ENCODE measurements at places on chromosomes 13 and 19.

DNA sequence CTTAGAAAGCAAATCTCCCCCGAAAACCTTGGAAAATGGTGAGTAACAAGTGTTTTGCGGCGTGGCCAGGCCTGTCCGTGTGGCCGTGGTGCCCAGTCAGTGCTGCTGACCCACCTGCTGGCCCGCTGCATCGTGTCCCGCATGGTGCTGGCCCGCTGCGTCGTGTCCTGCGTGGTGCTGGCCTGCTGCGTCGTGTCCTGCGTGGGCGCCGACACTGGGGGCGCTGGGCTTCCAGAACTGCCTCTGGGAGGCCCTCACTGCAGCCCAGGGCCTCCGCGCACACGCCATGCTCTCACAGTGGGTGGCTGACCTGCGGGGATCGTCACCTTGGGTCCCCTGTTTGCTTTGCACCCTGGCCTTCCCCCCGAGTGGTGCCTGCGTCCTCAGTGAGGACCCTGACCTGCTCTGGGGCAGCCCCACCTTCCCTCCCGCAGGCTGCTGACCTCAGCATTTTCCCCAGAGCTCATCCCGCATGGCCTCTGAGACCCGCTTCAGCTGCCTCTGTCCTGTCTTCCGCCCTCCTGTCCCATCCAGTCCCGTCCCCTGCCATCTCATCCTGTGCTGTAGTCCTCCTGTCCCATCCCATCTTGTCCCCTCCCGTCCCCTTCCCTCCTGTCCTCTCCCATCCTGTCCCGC is 10.6 kb downstream of the PLEKHJ1 start:
- no peak for DNase-seq

DNA sequence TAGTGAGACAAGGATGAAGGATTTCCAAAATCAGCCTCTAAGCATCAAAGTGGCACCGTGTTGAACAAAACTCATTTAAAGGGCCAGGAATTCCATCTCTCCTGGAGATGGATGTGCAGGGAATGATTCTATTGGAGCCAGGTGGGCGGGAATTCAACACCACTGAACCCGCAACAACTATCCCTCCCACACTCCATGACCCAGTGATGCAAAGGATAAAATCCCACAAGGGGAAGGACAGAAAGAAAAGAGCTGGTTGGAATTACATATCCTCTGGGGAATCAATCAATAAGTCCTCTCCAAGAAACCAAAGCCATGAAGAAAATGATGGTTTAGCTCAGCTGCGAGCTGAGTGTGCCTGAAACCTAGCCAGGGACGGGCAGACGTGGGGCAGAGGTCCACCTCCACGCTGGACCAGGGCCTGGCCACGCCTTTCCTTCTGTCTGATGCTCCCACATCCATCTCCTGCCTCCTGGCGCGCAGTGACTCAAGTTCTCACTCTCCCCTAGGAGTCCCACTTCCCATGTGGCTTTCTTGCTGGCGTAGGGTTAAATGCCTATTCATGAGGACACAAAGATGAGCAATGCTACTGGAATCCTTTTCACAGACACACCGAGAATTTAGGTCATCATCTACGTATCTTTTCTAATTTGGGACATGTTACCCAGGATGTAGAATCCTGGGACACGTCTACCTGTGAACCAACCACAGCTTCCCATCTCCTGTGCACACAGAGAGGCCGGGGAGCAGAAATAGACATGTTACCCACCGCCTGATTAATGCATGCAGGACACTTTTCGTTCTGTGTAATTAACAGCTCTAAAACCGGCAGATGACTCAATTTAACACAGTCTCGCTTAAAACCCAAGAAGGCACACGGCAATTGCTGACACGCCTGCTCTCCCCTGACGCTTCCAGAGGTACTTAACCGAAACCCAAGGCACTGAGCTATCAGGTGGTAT is 48.6 kb downstream of the PEPD start:
- peak; percentile 92 for DNase-seq

DNA sequence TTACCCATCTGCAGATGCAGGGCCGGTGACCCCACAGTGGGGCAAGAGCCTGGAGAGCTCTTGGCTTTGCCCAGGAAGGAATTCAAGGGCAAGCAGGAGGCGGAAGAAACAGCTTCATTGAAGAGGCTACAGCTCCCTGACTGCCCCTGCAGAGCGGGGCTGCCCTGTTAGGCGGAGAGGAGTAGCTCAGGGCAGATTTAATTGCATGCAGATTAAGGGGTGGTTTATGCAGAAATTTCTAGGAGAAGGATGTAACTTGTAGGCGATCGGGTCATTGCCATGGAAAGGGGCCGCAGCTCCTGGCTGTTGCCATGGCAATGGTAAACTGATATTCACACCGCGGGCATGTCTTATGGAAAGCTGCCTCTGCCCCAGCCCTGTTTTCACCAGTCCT is 94.1 kb downstream of the ATP11A start:
- DNase-seq: no peak

DNA sequence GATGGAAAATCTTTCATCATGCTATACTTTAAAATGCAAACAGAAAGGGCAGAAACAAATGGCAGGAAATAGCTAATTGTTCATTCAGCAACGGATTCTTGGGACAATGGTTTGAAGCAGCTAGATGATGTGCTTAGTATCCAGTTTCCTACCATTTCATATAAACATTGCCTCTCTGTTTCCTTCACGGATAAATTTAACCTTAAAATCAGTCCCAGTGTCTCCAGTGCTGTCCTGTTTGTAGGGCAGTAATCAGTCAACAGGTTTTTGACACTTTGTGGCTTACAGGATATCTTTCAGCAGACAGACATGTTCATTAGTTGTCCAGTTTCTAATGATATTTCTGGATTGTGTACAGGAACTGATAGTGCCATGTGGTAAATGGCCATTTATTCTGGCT is 24.7 kb upstream of the RB1 start:
- DNase-seq: no peak

GRCh38 chr19:21568816-21569493 is 63.6 kb downstream of the ZNF429 start:
- no peak for DNase-seq

GRCh38 chr19:55437410-55437809 is 5.7 kb downstream of the SHISA7 start:
- DNase-seq: peak; percentile 88

- DNase-seq: no peak
These were observed 1187.0 kb upstream of the SLC10A2 start for GRCh38 chr13:104253063-104253680.

- DNase-seq: no peak
These were observed 82.0 kb downstream of the SIPA1L3 start for GRCh38 chr19:37988758-37989635.

- no peak for DNase-seq
These were observed 12.3 kb downstream of the DDX39A start for GRCh38 chr19:14406645-14407401.

DNA sequence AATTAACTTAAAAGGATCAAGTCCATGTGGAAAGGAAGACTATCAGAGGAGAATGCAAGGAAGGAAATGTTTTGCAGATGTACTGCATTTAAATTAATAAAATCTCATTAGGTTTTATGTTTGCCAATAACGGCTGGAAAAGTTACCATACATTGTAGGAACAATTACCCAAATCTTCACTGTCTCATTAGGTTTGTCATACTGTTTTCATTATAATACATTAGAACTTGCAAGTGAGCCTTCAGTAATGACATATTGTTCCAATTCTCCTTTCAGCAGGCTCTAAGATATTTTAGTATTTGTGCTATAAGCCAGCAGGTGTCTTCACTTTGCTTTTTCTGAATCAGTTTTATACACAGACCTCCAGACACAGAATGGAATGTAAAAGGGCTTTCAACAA is 661.6 kb upstream of the KLHL1 start:
- no peak for DNase-seq

GRCh38 chr13:102033857-102034331 is 368.0 kb downstream of the FGF14 start:
- no peak for DNase-seq

GRCh38 chr19:1248786-1249297 is 459 bp downstream of the MIDN start:
- DNase-seq: peak; percentile 59

- no peak for DNase-seq
These were observed 1312.4 kb downstream of the PCDH9 start for GRCh38 chr13:65917731-65918130.

DNA sequence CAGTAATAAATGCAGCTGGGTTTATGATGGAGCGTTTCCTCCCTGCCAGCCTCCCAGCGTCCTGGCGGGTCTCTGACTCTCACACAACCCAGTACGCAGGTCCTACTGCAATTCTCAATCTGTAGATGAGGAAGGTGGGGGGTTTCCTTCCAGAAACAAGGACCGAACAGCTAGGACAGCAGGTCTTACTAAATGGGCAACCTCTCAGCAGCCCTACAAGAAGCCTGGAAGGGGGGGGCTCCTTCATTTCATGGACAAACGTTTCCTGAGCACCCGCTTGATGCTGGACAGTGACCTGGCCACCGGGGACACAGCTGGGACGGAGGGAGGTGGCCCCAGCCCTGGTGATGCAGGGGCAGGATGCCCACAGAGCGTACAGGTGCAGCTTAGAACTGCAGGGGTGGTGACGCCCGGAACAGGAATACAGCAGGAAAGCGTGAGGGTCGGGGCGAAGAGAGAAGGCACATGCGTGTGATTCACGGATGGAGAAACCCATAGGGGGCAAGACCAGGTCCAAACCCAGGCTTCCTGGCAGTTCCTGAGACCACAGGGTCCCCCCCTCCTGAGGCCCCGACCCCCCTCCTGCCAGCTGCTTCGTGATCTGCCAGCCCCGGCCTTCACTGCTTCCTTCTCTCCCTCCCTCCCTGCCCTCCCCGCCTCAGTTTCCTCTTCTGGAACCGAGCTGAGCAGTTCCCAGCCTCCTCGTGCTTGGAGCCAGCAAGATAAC is 732 bp upstream of the C2CD4C start:
- no peak for DNase-seq

- no peak for DNase-seq
These were observed at the start of gene CABP5 for GRCh38 chr19:48043675-48044258. TSS of gene CABP5 (minus strand) at chr19:48044079. CDS start at chr19:48043922, 157 bp downstream.

GRCh38 chr13:21139374-21139773 is 37.0 kb downstream of the SKA3 start:
- no peak for DNase-seq

- peak; percentile 42 for DNase-seq
These were observed 59.2 kb downstream of the SIPA1L3 start for GRCh38 chr19:37966211-37966661.

- DNase-seq: peak; percentile 89
These were observed at the start of gene TEX30 for GRCh38 chr13:102773441-102774213. TSS of gene TEX30 (minus strand) at chr13:102773786. CDS start at chr13:102770026, 3,760 bp downstream.

- DNase-seq: no peak
These were observed 76.1 kb downstream of the TEX26 start for GRCh38 chr13:31008400-31009115.

- DNase-seq: no peak
These were observed 158.1 kb downstream of the ZIC5 start for GRCh38 chr13:99813336-99814095.

GRCh38 chr13:37427843-37428494 is 170.6 kb downstream of the POSTN start:
- no peak for DNase-seq

- DNase-seq: no peak
These were observed 2902.5 kb downstream of the PCDH9 start for GRCh38 chr13:64327505-64328194.

DNA sequence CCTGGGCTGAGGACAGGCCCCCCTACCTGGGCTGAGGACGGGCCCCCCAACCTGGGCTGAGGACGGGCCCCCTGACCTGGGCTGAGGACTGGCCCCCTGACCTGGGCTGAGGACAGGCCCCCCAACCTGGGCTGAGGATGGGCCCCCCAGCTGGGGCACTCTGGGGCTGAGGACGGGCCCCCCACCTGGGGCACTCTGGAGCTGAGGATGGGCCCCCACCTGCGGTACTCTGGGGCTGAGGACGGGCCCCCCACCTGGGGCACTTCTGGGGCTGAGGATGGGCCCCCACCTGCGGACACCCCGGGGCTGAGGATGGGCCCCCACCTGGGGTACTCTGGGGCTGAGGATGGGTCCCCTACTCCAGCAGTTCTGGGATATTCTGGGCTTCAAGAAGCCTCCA is 65.5 kb downstream of the RASA3 start:
- no peak for DNase-seq

- no peak for DNase-seq
These were observed 1357.8 kb upstream of the ATXN8OS start for GRCh38 chr13:68749796-68750195.

DNA sequence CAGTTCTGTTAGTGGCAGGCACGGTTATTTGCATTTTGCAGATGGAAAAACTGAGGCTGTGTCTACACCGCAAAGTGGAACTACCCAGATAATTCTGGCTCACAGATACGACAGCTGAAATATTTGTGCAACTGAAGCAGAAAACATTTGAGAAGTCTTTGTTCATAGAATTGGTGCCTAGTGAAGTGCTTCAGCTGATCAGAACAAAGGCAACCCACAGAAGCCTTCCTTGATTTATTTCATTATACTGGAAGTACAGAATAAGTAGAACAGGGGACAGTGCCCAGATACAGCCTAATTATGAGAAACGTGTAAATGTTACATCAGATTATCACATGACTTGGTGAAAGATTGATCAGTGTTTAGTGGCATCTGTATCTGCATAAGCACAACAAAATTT is 73.4 kb upstream of the RAP2A start:
- DNase-seq: no peak

- DNase-seq: no peak
These were observed 10.9 kb upstream of the ADGRE5 start for GRCh38 chr19:14370169-14370939.

DNA sequence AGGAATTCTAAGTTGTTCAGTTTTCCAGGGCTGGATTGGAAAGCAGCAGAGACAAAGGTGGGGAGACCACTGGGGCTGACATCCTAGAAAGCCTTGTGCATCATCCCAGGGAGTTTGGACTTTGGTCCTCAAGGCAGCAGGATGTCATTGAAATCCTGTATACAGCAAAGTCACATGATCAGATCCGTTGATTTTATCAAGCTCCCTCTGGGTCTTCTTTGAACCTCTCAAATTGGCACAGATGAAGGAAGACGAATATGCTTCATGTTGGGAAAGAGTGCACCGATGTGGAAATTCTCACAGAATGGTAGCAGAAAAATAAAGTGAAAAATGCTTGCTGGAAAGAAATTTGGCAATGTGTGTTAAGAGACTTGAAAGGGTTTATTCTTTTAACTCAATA is 149.8 kb upstream of the TMTC4 start:
- DNase-seq: no peak

DNA sequence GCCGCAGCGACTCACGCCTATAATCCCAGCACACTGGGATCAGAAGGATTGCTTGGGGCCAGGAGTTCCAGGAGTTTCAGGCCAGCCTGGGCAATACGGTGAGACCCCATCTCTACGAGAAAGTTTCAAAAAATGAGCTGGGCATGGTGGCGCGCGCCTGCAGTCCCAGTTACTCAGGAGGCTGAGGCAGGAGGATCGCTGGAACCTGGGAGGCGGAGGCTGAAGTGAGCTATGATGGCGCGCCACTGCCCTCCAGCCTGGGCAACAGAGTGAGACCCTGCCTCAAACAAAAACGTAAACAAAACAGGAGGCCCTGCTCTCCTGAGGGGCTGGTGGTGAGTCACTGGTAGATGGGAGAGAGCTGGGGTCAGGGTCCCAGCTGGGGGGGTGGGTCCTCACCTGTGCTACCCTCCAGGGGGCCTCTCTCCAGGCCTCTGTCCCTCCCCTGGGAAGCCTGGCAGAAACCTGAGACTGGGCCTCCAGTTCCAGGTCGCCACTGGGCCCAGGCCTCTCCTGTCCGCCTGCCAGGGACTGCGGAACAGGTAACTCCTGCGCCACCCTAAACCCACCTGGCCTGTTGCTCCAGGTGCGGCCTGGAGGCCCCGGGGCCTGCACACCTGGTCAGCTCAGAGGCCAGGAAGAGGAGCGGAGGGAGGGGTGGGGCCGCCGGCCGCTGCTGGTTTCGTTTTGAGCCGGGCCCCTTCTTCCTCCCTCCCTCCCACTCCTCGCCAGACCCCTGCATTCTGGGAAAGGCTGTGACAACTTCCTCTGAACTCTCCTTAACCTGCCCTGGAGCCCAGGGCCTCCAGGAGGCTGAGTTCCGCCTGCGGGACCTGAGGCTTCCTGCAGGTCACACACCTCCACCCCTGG is 17.2 kb upstream of the ZBTB7A start:
- DNase-seq: no peak

Measured in urothelium cell line (cell line).